Brain pericyte (primary cell): ENCODE measurements at places on chromosomes 5 and 9.

DNA sequence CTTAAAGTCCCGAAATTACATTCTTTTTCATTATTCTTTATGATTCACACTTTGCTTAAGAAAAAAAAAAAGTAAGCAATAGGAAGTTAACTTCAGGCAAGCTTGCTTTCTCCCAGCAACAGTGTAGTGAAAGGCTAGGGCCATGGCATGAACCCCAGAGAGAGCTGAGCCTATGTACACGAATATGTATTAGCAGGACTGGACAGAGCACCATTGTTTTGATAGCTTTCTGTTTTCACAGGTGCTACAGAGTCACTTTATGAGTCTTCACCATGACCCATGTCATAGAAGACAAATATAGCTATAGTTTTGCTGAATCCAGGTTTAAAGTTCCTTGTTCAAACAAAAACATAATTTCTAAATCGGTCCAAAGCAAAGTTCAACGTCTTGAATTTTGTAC lies 199.2 kb downstream of the ADAMTSL1 start:
- DNase-seq: peak; percentile 74

- DNase-seq: no peak
These were observed 26.1 kb downstream of the AP3B1 start for GRCh38 chr5:78268356-78268755.

DNA sequence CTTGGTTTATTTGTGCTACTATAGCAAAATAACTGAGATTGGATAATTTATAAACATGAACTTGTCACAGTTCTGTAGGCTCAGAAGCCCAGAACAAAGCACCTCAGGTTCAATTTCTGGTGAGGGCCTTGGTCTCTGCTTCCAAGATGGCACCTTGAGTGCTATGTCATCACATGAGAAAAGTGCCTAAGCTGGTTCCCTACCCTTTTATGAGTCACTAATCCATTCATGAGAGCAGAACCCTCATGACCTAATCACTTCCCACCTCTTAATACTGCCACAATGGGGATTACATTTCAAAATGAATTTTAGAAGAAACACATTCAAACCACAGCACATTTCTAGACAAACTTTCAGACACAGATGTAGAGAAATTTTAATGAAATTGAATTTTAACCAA lies 98.2 kb upstream of the PRSS3 start:
- no peak for DNase-seq

DNA sequence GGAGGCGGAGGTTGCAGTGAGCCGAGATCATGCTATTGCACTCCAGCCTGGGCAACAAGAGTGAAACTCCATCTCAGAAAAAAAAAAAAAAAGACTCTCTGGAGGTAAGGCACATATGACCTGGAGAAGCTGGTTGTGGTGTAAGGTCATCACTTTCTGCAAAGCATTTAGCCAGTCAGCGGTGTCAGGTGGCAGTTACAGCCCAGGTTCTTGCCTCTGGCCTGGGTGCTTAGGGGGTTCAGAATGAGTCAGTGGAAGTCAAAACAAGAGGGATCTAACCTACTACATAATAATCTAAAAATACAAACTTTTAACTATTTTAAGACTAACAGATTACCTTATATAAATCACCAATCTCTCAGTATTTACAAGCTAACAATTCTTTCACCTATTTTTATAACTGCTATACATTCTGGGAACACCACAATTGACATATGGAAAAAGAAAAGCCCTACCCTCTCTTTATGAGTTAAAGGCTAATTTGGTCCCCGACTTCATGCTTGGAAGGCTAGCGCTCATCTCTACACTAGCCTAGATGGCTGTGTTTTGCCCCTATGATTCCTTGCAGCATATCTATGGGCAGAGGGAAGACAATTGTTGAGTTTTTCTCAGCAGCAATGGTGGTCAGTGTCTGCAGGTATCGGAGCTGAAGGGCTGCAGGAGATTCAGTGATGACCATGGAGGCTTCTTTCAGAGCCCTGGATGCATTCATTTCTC lies 29.2 kb downstream of the STOM start:
- no peak for DNase-seq

DNA sequence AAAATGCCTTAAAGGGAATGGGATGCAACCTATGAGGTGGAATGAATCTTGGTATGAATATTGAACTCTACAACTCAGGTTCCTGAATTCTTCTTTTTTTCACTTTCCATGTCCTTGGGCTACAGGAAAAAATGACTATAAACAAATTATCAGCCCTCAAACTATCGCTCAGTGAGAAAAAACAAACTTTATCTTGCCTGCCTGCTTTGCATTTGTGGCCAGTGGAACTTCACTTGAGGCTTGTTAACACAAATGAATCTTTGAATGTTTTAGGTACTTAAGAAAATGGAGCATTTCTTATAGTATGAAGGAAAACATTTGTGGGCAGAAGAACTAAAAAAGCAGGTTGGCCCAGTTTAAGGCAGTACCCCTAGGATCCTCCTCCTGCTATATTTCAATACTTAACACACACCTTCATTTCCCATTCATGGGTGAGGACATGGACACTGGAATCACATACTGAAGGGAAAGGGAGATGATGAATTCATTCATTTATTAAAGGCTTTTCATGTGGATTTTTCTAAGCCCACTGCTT lies 34.1 kb downstream of the ELOVL7 start:
- DNase-seq: no peak

- no peak for DNase-seq
These were observed 774.3 kb downstream of the KCTD16 start for GRCh38 chr5:144944936-144945335.

GRCh38 chr5:37825334-37825915 lies 14.4 kb downstream of the GDNF start:
- DNase-seq: no peak

DNA sequence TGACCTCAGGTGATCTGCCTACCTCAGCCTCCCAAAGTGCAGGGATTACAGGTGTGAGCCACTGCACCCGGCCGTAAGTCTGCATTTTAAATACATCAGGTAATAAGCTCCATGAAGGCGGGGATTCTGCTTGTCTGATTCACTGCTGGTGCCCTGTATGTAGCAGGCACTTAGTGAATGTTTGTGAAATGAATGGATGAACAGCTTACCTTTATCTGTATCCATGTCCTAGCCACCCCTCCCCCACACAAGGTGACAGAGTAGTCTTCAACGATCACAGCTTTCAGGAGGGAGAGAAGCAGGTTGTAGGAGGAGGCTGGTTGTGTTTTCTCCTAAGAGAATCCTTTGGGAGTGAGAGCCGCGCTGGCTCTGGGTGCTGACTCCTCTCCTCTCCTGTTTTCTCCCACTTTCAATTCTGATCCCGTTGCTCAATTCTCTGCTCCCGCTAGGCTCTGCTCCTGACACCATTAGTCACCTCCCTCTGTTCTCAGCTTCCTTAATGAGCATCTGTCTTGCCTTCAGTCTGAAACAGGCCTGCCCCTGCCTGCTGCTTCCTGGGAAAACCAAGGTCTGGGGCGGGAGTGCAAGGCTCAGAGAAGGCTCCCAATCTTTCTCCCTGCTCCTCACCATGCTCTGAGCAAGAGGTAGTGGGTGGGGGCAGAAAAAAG lies 88.8 kb upstream of the CTNNA1 start:
- DNase-seq: no peak

DNA sequence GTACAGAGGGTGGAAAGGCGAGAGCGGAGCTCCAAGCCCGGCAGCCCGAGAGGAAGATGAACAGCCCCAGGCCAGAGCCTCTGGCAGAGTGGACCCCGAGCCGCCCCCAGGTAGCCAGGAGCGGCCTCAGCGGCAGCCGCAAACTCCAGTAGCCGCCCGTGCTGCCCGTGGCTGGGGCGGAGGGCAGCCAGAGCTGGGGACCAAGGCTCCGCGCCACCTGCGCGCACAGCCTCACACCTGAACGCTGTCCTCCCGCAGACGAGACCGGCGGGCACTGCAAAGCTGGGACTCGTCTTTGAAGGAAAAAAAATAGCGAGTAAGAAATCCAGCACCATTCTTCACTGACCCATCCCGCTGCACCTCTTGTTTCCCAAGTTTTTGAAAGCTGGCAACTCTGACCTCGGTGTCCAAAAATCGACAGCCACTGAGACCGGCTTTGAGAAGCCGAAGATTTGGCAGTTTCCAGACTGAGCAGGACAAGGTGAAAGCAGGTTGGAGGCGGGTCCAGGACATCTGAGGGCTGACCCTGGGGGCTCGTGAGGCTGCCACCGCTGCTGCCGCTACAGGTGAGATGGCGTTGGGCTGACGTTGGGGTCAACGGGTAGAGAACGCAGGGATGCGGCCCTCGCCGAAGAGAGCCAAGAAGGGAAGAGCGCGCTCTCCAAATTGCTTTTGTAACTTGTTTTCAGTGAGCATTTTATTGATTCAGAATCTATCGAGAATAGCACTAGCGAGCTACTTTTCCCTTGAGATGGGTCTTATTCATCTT lies at the start of gene PTGER4:
PTGER4 (plus strand) TSS at position 3 of the 769 bp plus-strand sequence. CDS start 1,079 bp downstream, outside the sequence.
- DNase-seq: no peak

DNA sequence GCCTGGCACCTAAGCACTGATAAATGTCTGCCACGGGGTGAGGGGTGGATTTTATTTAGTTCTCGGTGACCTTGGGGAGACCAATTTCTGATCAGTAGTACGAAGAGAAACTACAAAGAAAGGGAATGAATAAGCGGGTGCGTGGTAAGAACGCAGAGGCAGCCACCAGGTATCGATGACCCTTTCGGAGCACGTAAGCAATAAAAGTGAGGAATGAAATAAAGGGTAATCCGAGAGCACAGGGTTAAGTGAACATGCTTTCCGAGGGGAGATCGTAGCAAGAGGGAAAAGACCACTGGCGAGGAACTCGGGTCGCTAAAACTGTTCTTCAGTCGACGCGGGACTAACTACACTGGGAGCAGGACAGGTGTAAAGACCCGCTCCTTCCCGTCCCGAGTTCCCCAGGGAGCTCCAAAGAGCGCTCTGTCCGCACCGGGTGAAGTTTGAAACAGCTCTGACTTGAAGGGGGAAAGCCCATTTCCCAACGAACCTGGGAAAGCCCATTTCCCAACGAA lies 1.1 kb downstream of the ELOVL7 start:
- DNase-seq: no peak

- no peak for DNase-seq
These were observed 172.2 kb upstream of the GRAMD2B start for GRCh38 chr5:126251024-126251423.

DNA sequence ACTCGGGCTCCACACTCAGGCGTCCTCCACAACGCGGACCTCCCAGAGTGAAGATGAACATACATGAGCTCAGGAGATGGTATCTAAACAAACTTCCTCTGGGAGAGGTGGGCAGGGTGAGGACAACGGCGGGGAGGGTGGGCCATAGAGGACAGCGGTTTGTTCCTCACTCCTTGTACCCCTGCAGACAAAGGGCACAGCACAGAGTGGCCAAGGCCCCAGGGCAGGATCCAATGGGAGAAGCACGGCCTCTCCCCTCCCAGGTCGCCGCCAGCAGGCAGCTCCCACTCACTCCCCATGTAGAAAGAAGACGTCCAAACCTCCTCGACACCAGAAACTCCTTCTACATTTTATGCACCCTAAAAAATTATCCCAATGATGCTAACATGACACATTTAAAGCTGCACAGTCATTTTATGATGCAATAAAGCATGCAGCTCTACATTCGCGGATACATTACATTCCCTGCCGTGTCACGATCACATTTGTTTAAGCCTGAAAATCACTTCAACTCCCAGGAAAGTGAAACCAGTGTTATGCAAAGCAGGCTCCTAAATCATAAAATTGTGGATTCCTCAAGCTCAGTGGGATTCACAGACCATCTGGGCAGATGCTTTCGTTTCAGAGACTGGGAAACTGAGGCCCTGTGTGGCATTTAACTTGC lies 87.5 kb upstream of the SARDH start:
- no peak for DNase-seq

DNA sequence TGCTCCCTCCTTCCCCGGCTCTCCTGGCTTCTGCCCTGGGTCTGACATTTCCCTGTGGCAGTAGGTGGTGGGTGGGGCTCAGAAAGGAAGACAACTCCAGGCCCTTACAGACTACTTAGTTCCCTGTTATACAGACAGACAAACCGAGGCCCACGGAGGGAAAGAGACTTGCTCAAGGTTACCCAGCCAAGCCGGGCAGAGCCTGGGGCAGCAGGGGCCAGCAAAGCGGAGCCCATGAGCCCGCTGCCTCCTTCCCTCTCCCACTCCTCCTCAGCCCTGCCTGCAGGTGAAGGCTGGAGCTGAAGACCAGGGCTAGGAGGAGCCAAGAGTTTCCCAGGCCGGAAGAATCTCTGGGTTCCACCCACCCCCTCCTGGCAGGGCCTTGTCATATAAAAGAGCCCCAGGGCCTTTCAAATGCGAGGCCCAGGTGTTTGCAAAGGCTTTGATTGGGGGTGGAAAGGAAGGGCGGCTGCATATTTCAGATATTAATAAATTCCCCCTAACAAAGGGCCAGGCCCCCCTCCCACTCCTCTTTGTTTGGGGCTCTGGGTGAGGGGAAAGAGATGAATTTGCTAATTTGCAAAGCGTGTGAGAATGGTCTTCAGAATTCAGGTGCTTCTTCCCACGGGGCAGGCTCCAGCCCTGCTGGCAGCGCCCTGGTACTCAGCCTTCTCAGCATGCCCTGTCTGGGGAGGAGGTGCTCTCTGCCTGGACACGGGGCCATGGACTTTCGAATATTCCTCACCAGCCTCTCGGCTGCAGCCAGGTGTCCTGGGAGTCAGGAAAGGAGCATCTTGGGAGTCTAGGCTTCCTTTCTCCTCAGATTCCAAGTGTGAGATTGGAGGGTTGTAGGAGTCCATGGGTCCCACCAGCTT lies 21.5 kb downstream of the SLC6A7 start:
- no peak for DNase-seq

DNA sequence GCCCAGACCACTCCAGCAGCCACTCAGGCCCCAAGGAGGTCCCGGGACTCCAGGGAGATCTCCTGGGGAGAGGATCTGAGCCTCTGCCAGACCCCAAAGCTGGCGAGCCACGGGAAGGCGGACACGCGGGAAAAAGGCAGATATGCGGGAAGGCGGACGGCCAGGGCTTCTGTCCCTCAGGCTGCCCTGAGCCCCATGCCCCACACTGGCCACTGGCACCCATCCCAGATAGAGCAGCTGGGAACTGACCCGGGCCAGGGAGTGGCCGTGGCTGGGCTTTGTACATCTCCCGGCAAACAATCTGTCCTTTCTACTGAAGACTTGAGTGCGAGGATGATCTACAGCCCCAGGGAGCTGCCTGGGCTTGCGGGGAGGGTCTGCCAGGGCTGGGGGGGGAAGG lies 21.1 kb upstream of the NOTCH1 start:
- DNase-seq: no peak

GRCh38 chr5:169218176-169218575 lies 82.8 kb downstream of the SLIT3 start:
- DNase-seq: no peak

- DNase-seq: no peak
These were observed 458.9 kb upstream of the C9orf72 start for GRCh38 chr9:28032268-28032590.

GRCh38 chr9:129981180-129981907 lies 61.6 kb downstream of the FNBP1 start:
- no peak for DNase-seq

DNA sequence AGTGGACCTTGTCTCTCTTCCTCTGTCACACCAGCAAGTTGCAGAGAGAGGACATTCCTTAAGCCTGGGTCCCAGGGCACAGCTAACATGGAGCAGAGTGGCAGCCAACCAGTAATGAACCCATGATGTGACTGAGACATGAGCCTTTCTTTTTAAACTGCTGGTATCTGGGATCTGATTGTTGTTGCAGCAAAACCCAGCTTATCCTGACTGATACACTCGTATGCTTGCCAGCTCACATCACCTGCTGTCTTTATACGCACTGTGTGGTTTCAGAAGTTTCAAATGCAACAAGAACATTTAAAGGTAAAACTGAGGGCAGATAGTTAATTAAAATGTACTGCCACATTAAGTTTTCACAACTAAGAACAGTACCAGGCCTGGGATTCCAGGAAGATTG lies 97.1 kb downstream of the HSD17B3 start:
- DNase-seq: no peak
